Sciatic nerve (tissue), 2 donors: ENCODE measurements at places on chromosomes 4 and X. TPM values are rescaled to one million over a fixed set of nuclear protein-coding genes. Genes with fewer than 3 reads are reported as not detected.

MAGEE1 gene
- total RNA-seq: 5.8 TPM

MAP7D3 gene
- total RNA-seq: 17.2 TPM

THOC2 gene
- total RNA-seq: 95.1 TPM

NOA1 gene
- total RNA-seq: 9.5 TPM

FAT4 gene
- total RNA-seq: 23.4 TPM

ZNF674 gene
- 6.6 TPM for total RNA-seq

ARL9 gene
- not detected for total RNA-seq

RAP1GDS1 gene
- 96.5 TPM for total RNA-seq

KLF8 gene
- 20.1 TPM for total RNA-seq

ZCCHC18 gene
- total RNA-seq: 1.5 TPM
